ENCODE measurements at places on chromosomes 4 and X. TPM values are rescaled to one million over a fixed set of nuclear protein-coding genes. Genes with fewer than 3 reads are reported as not detected.

SEPTIN6 gene
- 241 TPM for polyA plus RNA-seq

SOWAHB gene
- not detected for polyA plus RNA-seq

BEND2 gene
- 0.24 TPM for polyA plus RNA-seq

NAP1L5 gene
- polyA plus RNA-seq, result 1.0 TPM

MAGEB2 gene
- polyA plus RNA-seq, result not detected

TRO gene
- polyA plus RNA-seq, result 0.06 TPM

OTC gene
- polyA plus RNA-seq, result not detected

PITX2 gene
- polyA plus RNA-seq, result not detected

ANOS1 gene
- polyA plus RNA-seq, result not detected

RAI2 gene
- not detected for polyA plus RNA-seq

CHRNA9 gene
- not detected for polyA plus RNA-seq

PNMA6A gene
- 0.14 TPM for polyA plus RNA-seq

IL1RAPL2 gene
- not detected for polyA plus RNA-seq

CAPN6 gene
- polyA plus RNA-seq, result not detected

FRMPD4 gene
- not detected for polyA plus RNA-seq

PCDH18 gene
- polyA plus RNA-seq, result not detected

WDR17 gene
- 1.3 TPM for polyA plus RNA-seq

CHRDL1 gene
- polyA plus RNA-seq, result not detected

SLIT2 gene
- not detected for polyA plus RNA-seq

PPBP gene
- 65.7 TPM for polyA plus RNA-seq

NALF2 gene
- polyA plus RNA-seq, result not detected

HTN1 gene
- not detected for polyA plus RNA-seq

All from IgD-negative memory B cell (primary cell).